ENCODE measurements at places on chromosomes 13 and 19.

- DNase-seq, result peak; percentile 77
- peak overlapping the region; percentile 1 for H3K4me3 ChIP-seq
- no peaks in the 10 kb centered on the region for H3K36me3 ChIP-seq
- peak overlapping the region; percentile 20 for H3K27ac ChIP-seq
- peaks cover 11% of the 10 kb centered on the region for H3K4me1 ChIP-seq
- H3K27me3 ChIP-seq, result peaks cover 15% of the 10 kb centered on the region
Measured at GRCh38 chr19:47427241-47428176, 8.2 kb upstream of the MEIS3 start.

DNA sequence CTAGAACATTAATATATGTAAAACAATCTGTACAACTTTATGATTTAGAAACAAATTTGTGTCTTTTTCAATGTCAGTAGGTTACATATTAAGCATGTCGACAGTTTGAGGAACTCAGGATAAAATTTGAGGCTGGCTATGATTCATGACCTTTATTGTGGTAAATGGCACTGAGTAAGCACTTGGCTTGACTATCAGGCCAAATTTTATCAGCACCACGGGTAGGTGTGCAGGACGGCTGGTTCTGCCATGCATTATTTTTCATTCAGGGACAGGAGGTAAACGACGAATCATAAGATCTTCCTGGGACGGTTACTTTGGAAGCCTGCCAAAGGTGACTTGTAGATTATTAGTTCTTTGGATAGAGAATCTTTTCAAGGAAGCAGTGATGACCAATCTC, 19.9 kb upstream of the CYP4F8 start:
- no peaks in the 10 kb centered on the region for H3K27me3 ChIP-seq
- H3K4me3 ChIP-seq, result no peak overlapping the region
- H3K27ac ChIP-seq, result no peak overlapping the region

DNA sequence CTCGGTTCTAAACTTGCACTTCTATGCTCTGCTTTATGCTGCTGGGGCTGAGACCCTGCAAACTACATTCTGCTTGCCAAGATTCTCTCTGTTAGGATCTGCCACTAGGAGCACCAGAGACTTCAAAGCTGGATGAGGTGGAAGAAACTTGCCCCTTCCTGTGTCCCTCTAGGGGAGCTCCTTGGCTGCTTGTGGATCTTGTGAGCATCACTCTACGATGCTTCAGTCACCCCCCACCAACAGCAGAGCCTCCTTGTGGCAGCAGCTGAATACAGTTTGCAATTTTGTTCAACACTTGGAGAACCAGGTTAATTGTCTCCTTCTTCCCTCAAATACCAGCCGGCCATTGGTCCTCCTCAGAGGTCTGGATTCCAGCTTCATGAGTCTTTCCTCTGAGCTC, 310.6 kb downstream of the FGF14 start:
- no peak for DNase-seq
- no peak overlapping the region for H3K4me3 ChIP-seq
- no peaks in the 10 kb centered on the region for H3K36me3 ChIP-seq
- H3K27me3 ChIP-seq, result no peaks in the 10 kb centered on the region

DNA sequence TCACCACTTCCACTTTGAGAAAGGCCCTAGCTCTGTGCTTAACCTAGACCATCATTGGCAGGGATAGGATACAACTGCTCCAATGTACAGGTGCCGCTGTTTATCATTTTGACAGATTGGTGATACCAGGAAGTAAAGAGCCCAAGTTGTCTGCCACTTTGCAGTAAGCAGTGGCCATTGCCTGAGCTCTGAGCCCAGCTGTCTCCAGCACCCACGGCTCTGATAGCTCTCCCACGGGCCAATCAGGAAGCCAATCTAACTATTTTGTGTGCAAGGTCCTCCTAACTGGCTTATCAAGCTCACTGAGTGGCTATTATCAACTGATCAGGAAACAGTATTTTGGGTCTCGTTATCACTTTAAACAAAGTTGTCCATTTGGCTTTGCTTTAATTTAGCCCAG, 181.1 kb downstream of the DCT start:
- no peaks in the 10 kb centered on the region for H3K36me3 ChIP-seq
- H3K4me3 ChIP-seq, result no peak overlapping the region
- H3K4me1 ChIP-seq, result no peaks in the 10 kb centered on the region

- peaks cover 6% of the 10 kb centered on the region for H3K27me3 ChIP-seq
Measured at GRCh38 chr19:13652810-13653590, 111.3 kb upstream of the MRI1 start.

- H3K27me3 ChIP-seq, result no peaks in the 10 kb centered on the region
- no peak for DNase-seq
- H3K4me3 ChIP-seq, result no peak overlapping the region
- peaks cover under 1% of the 10 kb centered on the region for H3K36me3 ChIP-seq
Measured at GRCh38 chr13:98909016-98909415, 68.8 kb downstream of the DOCK9 start.

DNA sequence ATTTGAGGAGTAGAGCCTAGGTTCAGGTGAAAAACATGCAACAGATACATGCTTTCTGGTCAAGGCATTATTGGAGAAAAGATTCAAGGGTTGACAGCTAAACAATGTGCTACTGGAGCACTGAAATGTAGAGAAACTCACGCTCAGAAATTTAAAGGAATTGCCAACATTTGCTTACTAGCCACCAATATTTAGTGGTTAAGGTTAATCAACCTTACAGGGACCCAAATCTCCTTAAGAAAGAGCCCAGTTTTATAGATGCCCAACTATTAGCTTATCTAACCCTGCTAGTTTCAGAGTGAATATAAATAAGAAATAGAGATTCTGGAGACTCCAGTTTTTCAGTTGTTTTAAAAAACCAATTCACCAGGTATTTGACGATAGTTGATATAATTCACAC, 203.6 kb downstream of the DACH1 start:
- no peak overlapping the region for H3K4me3 ChIP-seq
- H3K27ac ChIP-seq, result no peak overlapping the region
- no peaks in the 10 kb centered on the region for H3K36me3 ChIP-seq
- no peak for DNase-seq
- H3K4me1 ChIP-seq, result no peaks in the 10 kb centered on the region
- H3K27me3 ChIP-seq, result no peaks in the 10 kb centered on the region

GRCh38 chr13:20171364-20171763, 10.5 kb upstream of the GJA3 start:
- no peak for DNase-seq
- no peaks in the 10 kb centered on the region for H3K36me3 ChIP-seq
- no peaks in the 10 kb centered on the region for H3K4me1 ChIP-seq
- H3K27me3 ChIP-seq, result peaks cover 8% of the 10 kb centered on the region

DNA sequence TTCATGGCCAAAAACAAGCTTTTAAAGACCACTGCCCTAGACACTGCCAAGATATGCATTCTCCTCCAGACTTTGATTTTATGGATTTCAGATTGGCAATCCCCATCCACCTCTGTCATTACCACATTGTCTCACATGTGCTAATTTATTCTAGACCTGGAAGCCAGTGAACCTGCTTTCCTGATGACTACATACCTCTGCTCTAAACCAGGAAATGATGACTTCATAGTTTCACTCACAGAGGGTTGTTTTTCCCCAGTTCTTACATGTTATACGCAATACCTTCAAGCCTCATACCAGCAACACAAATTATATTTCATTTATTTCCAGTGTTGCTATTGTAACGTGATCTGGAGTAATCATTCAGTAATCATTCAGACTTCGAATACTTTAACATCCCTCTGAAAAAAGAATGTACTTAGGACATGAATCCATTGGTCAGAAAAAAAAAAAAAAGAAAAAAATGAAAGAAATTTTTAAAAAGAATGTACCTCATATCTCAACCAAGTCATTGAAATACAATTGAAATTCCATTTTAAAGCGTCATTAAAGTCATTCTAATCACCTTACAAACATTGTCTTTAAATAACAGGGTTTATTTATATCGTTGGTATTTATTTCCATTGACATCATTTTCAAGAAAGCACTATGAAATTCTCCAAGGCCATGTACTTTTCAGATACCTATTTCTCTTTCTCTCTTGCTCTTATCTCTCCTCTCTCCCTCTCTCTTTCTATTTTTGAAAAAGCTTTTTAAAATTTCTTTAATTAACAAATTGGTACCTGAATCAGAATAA, 33.4 kb upstream of the KLF5 start:
- no peak overlapping the region for H3K4me3 ChIP-seq
- H3K27ac ChIP-seq, result no peak overlapping the region
- H3K27me3 ChIP-seq, result no peaks in the 10 kb centered on the region
- H3K4me1 ChIP-seq, result no peaks in the 10 kb centered on the region
- no peak for DNase-seq

DNA sequence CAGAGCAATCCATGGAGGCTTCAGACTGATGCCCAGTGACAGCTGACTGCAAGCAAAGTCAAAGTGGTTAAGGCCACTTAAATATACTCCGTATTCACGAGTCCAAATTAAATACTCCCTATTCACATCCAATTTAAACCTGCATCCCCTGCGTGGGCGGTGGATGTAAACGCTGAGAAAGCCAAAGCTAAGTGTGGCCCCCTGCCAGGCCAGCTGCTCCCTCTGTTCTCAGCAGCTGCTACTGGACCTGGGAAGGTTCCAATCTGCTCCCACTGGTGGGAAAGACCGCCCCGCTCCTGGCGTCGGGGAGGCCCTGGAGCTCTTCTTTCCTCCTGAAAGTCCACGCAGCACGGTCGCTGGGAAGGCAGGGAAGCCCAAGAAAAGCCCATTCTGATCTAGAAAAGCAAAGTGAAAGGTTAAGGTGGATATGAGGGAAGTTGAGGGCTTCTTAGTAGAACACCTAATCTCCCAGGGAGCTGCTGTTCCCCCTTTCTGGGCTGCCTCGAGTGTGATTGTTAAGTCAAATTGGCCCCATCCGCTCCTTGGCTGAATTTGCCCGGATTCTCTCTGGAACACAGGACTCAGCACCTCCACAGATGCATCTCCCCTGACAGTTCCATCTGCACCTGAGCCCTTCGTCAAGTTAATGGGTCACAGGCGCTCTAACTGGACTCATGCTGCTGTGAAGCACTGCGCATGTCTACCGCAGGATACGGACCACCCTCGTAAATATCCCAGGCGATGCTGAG, 205.5 kb downstream of the USP12 start:
- H3K27ac ChIP-seq, result no peak overlapping the region
- no peaks in the 10 kb centered on the region for H3K36me3 ChIP-seq
- no peaks in the 10 kb centered on the region for H3K27me3 ChIP-seq

DNA sequence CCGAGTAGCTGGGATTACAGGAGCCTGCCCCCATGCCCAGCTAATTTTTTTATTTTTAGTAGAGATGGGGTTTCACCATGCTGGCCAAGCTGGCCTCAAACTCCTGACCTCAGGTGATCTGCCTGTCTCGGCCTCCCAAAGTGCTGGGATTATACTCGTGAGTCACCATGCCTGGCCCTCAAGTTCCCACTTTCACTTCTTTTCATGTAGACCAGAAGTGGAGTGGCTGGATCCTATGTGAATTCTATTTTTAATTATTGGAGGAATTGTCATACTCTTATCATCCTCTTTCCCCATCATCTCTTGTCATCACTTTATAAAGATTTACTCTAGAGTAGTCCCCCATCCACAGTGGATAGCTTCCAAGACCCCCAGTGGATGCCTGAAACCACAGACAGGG, 12.8 kb upstream of the SIGLEC10 start:
- no peak for DNase-seq
- peaks cover 4% of the 10 kb centered on the region for H3K4me1 ChIP-seq
- no peak overlapping the region for H3K4me3 ChIP-seq
- no peaks in the 10 kb centered on the region for H3K36me3 ChIP-seq
- no peak overlapping the region for H3K27ac ChIP-seq

- H3K27ac ChIP-seq, result no peak overlapping the region
- no peak for DNase-seq
- no peak overlapping the region for H3K4me3 ChIP-seq
- peaks cover 5% of the 10 kb centered on the region for H3K36me3 ChIP-seq
- no peaks in the 10 kb centered on the region for H3K4me1 ChIP-seq
- H3K27me3 ChIP-seq, result no peaks in the 10 kb centered on the region
Measured at GRCh38 chr13:51729866-51730553, 74.0 kb downstream of the DHRS12 start.

DNA sequence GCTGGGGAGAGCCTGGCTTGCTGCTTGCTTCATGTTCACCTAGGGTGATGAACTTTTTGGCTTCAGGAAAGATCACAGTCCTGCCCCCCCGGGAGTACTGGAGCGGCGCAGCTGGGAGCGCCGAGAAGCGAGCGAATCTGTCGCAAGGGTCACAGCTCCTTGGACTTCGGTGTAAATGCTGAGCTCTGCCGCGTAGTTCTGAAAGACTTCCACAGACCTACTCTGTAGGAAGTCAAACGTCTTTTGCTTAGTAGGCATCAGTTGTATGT, 2.7 kb downstream of the ING1 start:
- no peaks in the 10 kb centered on the region for H3K27me3 ChIP-seq
- peaks cover 22% of the 10 kb centered on the region for H3K36me3 ChIP-seq
- H3K4me1 ChIP-seq, result peaks cover 2% of the 10 kb centered on the region
- peak overlapping the region; percentile 72 for H3K4me3 ChIP-seq
- peak; percentile 55 for DNase-seq

DNA sequence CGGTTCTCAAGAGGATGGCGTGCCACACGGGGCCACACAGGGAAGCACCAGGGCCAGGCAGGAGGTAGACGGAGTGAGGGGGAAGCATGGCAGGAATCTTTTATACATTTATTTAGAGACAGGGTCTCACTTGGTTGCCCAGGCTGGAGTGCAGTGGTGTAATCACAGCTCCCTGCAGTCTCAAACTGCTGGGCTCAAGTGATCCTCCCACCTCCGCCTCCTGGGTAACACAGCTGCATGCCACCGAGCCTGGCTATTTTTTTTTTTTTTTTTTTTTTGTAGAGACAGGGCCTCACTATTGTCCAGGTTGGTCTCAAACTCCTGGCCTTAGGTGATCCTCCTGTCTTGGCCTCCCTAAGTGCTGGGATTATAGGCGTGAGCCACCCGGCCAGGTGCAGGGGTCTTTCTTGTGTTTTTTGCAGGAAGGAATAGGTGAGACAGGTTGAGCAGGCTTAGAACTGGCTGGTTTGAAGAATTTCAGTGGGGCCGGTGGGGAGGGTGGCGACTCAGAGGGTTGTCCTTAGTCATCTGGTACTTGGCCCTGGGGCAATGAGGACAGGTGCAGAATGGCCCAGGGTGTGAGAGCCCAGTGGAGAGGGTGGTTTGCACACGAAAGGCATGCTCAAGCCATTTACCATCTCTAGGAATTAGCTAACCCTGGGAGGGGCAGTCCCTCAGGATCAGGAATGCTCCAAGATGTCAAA, 7.6 kb downstream of the SSC5D start:
- DNase-seq, result no peak
- H3K27me3 ChIP-seq, result no peaks in the 10 kb centered on the region
- peaks cover 12% of the 10 kb centered on the region for H3K4me1 ChIP-seq
- no peaks in the 10 kb centered on the region for H3K36me3 ChIP-seq
- H3K4me3 ChIP-seq, result no peak overlapping the region

All from K562 (cell line).